Sigmoid colon (tissue), 7 donors: ENCODE measurements at places on chromosomes 1 and 21. TPM values are rescaled to one million over a fixed set of nuclear protein-coding genes. Genes with fewer than 3 reads are reported as not detected.

DNA sequence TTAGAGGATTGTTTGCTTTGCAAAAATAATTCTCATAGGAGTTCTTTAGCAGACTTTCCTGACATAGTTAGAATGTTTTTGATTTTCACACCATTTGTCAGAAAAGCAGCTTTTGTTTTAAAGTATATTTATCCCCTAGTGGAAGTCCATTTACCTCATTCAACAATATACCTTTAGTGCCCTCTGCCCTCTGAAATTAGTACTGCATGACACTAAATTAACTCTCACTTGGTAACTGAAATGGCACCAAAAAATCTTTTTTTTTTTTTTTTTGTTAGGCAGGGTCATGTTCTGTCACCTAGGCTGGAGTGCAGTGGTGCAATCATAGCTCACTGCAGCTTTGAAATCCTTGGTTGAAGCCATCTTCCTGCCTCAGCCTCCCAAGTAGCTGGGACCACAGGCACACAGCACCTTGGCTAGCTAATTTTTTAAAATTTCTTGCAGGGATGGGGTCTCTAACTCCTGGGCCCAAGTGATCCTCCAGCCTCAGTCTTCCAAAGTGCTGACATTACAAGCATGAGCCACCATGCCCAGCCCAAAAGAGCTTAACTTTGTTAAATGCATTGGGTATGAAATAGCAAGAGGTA lies 13.6 kb downstream of the LRRC42 start:
- DNase-seq: no peak

DNA sequence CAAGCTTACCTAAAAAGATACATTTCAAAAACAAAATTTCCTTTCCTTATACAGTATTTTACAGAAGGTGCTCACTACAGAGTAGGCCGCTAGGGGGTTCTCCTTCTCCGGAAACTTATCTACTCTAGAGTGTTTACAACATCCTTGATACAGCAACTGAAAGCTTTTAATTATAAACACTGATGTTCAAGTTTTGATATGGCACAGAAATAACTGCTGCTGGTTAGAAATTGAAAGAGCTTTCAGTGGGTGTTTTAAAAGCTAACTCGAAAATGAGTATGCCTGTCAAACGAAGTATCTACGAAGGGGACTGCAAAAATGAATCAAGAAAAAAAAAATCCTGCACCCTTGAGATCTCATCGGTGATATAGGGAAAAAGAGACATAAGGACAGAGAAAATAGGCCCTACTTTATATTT lies 1.0 kb downstream of the YOD1 start:
- DNase-seq: no peak

DNA sequence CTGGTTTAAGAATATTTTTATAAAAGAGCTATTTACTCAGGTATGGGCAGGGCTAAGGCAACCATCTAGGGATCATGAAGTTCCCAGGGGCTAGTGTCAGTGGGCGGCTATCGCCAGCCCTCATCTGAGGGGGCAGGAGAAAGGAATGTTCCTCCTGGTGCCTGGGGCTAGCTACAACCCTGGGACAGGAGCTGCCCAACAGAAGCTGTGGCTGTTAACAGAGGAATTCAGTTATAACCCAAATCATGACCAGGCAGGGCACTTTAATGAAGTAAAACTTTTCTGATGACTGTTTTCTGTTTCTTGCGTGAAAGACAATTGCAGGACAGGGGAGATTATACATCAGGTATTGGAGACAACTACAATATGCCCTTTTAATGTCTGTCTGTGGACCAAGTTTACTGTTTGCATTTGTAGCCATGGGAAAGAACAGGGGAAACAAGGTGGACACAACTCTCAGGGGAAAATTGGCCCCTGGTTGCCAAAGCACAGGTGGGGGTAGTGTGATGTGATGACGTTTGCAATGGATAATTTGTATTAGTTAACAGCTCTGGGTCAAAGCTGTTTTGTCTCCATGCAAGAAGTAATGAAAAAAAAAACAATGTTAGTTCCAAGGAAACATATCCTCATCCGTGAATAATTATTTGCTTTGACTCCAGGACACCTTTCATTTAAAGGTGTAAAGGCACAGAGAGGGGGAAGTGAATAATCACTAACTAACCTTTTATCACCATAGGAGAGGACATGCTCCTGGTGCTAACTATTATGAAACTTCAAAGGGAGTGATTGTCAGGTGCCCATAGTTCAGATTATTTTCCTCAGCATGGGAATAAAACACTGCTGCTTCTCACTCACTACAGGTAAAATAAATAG lies 105.2 kb downstream of the TSEN15 start:
- no peak for DNase-seq

DNA sequence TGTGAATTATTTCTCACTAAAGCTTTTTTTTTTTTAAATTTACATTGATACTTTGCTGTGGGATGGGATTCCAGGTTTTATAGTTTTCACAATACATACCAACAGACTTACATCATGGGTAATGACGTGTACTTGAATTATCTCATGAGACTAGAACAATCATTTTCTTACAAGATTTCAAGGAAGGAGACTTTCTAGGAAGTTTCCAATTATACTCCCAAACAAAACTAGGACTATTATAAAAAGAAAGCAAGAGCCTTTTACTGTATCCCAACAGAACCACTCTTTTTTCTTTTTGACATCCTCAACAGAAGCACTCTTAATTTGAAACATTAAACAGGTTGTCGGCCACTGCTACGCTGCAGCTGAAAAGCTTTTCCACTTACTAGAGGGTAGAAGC lies 48.7 kb downstream of the TESK2 start:
- no peak for DNase-seq

GRCh38 chr1:101408212-101409042 lies 171.6 kb downstream of the S1PR1 start:
- DNase-seq: no peak

DNA sequence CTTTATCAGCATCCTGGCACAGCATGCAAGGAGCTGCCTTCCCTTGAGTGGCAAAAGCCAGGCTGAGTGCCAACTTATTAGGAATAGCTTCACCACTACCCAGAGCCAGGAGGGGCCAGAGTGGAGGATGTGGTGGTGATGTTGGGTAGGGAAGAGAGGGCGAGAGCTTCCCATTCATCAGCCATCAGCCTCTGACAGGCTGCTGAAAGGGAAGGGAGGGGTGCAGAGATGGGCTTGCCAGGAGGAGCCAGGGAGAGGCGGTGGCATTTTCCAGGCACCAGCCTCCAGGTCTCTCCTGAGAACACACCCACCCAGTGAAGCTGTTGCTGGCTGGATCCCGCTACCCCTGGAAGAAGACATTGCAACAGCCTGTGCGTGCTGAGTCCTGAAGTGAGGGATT lies 168.5 kb downstream of the ACTL8 start:
- no peak for DNase-seq

DNA sequence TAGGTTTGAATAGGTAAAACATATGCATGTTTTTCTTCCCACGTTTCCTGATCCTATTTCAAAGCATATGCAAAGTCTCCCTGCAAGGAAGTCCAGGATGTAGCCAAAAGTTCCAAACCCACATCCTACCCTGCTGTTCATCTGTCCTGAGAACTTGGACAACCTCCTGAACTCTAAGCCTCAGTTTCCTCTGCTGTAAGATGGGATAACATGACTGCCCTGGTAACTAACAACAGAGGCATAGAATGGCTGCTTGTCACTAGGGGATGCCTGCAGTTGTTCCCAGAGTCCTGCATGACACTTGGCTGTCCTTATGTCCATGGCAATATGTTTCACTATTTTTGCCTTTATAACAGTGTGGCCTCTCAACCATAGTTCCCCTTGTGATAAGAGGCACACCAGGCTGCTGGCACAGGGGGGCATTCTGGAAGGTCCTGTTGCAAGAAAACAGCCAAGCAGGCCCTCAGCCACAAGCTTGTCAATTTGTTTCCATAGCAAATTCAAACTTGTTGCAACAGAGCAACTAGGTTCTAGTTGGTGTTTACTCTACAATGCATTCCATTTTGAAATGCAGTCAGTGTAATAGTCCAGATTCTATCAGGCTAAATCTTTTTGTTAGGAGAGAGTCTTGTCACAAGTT lies 1.5 kb upstream of the HDGF start:
- no peak for DNase-seq

GRCh38 chr1:178575611-178576361 lies 62.9 kb downstream of the TEX35 start:
- no peak for DNase-seq

DNA sequence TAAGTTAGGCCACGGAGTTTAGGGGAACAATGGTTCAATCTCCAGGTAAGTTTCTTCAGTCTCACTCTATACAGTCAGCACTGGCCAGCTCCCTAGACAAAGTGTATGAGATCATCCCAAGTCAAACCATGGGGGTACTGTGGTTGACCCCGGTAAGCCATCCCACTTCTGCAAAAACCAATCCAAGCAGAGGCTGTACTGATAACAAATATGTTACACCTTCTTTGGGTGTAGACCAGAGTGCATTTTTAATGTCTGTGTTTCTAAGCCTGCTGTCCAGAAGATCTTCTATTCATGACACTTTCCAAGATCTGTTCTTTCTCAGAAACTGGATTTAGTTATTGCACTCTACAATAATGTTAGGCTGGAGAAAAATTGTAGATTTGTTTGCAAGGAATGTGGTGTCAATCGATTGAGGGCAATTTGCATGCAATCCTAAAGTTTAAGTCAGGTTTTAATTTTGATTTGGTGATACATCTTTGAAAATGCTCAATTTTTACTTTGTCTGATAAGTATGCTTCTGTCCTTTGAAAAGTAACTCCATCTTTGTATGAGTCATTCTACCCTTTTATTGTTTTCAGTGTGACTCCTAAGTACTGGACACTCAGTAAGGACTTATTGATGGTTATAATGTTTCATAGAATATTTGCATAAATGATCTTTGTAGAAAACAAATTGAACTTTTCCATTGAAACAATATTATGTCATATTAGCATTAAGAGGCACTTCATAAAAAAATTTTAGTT lies 152.4 kb downstream of the HLX start:
- no peak for DNase-seq

DNA sequence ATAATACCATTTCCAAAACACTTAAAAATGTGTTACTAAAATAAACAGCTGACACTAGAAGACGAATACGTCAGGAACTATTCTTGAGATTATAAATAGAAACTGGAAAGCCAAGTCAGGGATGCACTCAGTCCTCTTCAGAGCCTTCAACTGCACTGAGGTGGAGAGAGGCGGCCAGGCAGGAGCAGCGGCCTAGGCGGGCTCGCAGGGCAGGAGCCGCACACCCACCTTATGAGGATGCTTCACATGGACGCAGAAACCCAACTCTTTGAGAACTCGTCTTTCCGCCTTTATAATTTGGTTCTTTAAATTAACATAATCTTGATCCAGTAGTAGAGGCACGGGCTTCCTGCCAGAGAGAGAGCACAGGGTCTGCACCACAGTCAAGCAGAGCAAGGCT lies 4.0 kb downstream of the CCNL2 start:
- DNase-seq: no peak

GRCh38 chr1:1400576-1401456 lies 1.7 kb upstream of the CCNL2 start:
- no peak for DNase-seq

DNA sequence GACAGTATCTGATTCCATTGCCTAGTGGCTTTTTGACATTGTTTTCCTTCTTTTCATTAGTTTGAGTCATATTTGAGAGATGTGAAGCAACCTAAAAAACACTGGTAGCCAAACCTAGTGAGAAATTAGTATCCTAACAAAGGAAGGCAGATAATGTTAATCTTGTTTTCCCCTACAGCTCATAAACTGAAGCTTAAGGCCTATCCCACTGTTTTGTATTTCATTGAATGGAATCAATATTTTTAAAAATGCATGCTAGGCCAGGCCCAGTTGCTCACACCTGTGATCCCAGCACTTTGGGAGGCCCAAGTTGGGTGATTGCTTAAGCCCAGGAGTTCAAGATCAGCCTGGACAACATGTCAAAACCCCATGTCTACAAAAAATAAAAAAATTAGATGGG lies 1.2 kb downstream of the CR1L start:
- no peak for DNase-seq

DNA sequence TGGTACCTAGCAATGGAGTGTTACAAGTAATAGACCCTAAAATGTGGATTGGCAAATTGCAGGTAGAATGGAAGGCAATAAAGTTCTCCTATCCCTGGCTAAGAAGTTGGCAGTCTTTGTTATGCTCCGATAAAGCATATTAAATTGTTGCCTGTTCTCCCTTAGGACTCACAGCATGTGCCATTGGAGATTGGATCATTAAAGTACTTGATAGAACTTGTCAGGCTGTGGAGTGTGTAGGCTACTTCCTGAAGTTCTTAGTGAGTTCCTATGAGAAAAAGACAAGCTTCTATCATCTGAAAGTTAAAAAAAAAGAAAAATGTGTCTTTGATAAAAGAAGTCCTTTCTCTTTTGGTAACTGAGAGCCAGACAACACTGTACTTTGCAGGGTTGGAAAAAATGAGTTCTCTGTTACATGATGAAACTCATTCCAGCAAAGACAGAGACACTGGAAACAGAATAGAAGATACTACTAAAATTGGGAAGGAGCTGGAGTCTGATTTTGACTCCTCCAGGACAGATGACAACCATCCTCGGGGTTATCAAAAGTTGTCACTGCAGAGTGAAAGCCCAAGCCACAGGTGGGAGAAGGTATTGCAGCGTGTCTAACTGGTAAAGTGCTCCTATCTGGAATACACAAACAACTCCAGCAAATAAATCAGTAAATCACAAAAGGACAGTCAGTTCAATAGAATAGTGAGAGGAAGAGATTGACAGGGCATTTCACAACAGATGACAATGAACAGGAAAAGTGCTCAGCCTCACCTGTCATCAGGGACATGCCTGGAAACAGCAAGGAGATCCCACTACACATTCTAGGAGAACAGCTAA lies 87.5 kb upstream of the WDR26 start:
- no peak for DNase-seq

GRCh38 chr1:57963581-57963980 lies 539.7 kb upstream of the DAB1 start:
- DNase-seq: no peak

KCNQ4 gene
- total RNA-seq: 9.5 TPM

KRTAP21-2 gene
- not detected for total RNA-seq

ATP1A4 gene
- total RNA-seq: 0.27 TPM

FCRLB gene
- not detected for total RNA-seq

OR10Z1 gene
- total RNA-seq: not detected
